ENCODE measurements at places on chromosomes 13 and 19. TPM values are rescaled to one million over a fixed set of nuclear protein-coding genes. Genes with fewer than 3 reads are reported as not detected.

DNA sequence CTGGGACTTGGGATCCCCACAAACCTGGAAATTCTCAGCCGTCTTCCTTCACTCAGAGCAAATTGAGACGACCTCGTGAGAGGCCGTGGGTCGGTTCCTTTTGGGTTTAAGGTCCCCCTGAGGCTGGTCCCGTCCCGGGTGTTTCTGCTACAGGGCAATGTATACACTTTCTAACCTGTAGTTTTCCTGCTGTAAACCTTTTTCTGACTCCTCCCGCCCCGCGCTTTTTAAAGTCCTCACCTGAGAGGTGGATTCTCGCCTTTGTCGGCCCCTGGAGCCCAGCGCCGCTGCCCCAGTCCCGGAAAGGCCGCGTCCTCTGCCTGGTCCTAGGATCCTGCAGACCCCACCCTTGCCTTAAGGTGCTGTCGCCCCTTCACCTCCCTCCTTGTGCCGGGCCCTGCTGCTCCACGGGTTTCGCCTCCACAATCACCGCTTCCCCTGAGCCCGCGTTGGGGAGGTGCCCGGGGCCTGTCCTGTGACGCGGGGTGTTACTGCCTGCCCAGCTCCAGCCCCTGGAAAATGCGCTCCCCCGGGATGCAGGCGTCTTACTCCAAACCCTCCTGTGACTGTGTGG lies 391 bp downstream of the ZNF761 start:
- no peak for DNase-seq

Gene ATCAY
- total RNA-seq: not detected

GRCh38 chr13:97506511-97506910 lies 72.5 kb downstream of the RAP2A start:
- DNase-seq: no peak

DNA sequence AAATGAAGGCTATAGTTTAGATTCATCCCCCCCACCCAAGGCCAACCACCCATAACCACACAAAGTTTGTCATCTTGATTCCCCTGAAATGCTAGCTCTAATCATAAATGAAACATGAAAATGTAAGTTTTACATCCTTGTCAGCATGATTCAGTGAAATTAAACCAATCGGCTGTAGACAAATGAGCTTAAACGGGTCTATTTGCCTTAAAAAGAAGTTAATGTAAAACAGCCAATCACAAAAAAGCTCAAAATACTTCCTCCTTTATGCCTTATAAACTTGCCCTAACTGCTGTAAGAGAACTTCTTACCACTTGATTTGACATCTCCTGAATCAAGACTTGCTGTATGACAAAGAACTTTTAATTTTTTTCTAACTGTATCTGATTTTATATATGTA lies 34.5 kb upstream of the MRI1 start:
- no peak for DNase-seq

GRCh38 chr19:50739132-50739913 lies 16.2 kb downstream of the CLEC11A start:
- DNase-seq: no peak

Gene MCEMP1
- not detected for total RNA-seq

Gene RELB
- 7.4 TPM for total RNA-seq

DNA sequence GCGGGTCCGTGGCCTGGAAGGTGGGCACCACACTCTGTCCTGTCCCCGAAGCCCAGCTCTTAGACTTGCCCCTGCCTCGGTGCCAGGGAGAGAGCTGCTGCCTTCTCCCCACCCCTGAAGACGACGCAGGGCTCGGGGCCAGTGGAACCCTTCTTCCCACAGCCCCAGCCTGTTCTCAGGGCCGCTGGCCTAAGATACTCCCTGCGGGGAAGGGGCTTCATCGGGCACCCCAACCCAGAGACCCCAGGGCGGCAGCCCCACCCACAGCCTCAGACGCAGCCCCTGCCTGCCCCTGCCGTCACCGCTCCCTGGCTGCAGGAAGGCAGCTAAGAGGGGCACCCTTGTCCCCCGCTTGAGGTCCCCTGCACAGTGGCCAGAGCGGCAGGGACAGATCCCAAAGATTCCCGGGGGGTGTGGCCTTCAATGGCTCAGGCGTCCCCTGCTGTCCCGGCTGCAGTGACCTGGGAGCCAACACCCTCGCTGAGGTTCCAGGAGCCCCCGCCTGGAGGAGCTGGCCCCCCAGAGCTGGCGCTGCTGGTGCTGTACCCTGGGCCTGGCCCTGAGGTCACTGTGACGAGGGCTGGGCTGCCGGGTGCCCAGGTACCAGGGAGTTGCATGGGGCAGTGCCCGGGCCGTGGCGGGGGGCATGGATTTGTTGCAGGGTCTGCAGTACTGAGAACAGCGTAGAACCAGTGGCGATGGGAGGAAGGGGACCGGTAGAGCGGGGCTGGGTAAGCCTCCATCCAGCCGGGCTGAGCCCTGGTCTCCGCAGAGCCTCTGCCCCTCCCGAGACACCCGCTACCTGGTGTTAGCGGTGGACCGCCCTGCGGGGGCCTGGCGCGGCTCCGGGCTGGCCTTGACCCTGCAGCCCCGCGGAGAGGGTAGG lies 1.0 kb downstream of the AMH start:
- no peak for DNase-seq

DNA sequence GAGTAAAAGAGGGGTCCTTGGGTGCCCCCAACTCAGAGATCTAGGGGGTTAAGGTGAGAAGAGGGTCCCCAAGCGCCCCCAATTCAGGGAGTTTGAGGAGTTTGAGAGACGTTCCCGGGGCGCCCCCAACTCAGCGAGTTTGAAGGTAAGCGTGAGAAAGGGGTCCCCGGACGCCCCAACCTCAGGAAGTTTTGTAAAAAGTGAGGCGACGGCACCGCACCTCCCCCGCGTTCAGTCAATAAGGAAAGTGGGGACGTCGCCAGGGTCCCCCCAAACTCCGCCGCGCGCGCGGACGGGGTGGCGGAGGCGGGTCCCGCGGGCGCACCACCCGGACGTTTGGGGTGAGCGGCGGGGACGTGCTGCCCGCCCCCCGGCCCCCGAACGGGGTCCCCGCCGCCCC lies 353 bp downstream of the RFX2 start:
- DNase-seq: no peak

DNA sequence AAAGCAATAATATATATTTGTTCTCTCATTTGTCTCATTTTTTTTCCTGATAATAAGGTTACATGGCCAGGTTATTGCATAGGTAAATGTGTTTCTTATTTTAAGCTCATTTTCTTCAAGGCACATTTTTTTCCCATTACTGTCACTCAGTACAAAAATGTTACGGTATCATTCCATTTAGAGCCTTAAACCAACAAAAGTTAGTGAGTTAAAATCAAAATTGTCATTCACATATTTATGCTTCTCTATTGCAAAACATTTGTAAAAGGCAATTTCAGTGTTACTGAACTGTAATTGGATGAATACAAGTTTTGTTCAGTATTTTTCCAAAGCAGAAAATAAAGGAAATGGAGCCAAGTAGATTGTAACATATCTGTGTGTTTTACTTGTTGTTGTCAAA lies 117.6 kb upstream of the MAB21L1 start:
- no peak for DNase-seq

Gene KLK2
- not detected for total RNA-seq

DNA sequence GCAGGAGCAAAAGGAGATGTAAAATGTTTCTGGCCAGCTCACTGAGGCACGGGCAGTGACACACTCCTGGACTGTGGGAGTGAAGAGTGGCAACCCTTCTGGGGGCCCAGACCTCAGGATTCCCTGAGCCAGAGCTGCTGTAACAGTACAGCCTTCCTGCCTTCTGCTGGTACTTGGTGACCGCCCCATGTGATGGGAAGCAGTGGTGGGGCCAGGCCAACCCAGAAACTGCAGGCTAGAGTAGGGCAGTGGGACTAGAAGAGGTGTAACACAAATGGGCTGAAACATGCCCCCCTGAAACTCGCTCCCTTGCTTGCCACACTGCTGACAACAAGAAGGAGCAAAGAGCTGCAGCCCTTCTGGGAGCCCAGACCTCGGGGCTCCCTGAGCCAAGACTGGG lies 217.1 kb upstream of the TRPC4 start:
- no peak for DNase-seq

- no peak for DNase-seq
Observed at GRCh38 chr19:42023121-42023942, 29.3 kb upstream of the ATP1A3 start.

Gene EEF1AKMT1
- 12.7 TPM for total RNA-seq

Gene MRI1
- 20.2 TPM for total RNA-seq

DNA sequence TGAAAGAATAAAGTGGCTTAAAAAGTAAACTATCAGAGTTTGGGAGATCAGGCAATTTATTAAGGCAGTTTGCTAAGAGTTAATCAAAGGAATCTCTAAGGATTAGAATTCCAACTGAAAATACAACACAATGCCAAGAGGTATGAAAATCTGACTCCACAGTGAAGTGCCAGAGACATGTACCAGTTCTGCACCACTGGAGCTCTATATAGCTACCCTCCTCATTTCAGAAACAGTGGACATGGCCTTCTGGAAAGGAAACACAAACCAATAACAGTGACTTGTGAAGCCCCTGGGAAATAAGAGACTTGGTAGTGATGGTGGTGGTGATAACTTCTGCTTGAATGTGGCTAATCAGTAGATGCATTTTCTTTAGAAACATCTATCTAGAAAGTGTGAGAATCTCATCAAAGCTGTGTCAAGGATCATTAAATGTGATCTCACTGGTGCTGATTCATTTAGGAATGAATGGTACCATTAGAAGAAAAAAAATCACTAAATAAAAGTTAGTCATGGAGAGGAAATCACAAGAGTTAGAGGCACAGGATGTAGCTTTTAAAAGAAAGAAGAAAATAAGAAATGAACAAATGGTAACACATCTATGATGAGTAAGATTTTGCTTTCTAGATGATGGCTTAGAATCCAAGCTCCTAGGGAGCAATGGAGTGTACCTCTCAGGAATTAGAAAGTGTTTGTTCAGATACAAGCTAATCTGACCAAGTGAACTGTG lies 20.1 kb upstream of the N4BP2L1 start:
- DNase-seq: no peak

GRCh38 chr13:50132904-50133357 lies 117.7 kb downstream of the KCNRG start:
- no peak for DNase-seq

DNA sequence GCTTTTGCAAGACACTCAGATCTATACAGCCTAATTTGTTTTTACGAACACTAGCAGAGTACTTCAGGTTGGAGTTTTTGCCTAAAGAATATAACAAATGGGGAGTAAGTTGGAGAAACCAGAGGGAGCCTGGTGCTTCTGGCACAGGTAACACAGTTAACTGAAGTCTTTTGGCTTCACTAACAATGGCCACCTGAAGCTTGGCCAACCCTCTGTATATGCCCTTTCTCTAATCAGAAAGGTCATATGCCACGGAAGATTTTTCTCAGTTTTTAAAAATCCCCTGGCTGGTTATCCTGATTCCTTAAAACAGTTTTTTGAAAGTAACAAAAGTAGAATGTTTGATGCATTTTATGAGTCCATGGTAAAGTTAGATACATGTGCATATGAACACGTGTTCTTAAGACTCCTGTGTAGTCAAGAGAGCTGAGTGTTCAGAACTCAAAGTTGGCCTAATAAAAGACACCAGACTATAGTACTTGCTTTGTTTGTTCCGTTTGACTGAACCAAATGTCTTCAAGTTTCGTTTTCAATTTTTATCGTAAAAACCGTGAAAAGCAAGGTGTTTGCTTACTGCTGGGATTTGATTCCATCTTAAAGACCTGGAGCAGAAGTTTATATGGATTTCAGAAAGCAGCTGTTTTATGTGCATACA lies 137.5 kb downstream of the KCNRG start:
- DNase-seq: no peak

- no peak for DNase-seq
Observed at GRCh38 chr13:79541426-79542049, 60.6 kb downstream of the NDFIP2 start.

- DNase-seq: no peak
Observed at GRCh38 chr19:5501907-5502306, 46.7 kb downstream of the ZNRF4 start.

GRCh38 chr19:7869910-7870511 lies 4.2 kb downstream of the PRR36 start:
- no peak for DNase-seq

DNA sequence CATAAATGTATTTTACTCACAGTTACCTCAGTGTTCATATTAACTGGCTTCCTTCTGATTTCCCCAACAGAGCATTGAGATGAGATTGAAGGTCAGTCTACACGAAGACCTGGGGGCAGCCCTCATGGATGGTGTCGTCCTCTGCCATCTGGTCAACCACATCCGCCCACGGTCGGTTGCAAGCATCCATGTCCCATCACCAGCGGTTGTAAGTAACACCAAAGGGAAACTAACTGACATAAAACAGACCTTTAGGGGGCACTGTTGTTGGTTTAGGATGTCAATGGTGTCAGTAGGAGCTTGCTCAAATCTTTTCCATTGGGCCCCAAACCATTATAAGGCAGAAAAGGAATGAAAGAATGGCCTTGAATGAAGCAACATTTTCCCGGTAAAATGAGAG lies 68.2 kb downstream of the ESD start:
- no peak for DNase-seq

Gene KLK8
- total RNA-seq: not detected

Gene DGKH
- total RNA-seq: 14.7 TPM

Gene TIMM50
- 65.7 TPM for total RNA-seq

GRCh38 chr13:50760751-50761150 lies 82.7 kb downstream of the DLEU7 start:
- no peak for DNase-seq

Gene DNAAF3
- total RNA-seq: 2.2 TPM

Gene FSD1
- 8.8 TPM for total RNA-seq
